ENCODE measurements at places on chromosomes 4 and X.

- DNase-seq = peak; percentile 67
Observed at GRCh38 chrX:153708415-153708814, 15.8 kb downstream of the BCAP31 start.

GRCh38 chr4:71239365-71239764 is 99.5 kb upstream of the SLC4A4 start:
- DNase-seq = peak; percentile 48

DNA sequence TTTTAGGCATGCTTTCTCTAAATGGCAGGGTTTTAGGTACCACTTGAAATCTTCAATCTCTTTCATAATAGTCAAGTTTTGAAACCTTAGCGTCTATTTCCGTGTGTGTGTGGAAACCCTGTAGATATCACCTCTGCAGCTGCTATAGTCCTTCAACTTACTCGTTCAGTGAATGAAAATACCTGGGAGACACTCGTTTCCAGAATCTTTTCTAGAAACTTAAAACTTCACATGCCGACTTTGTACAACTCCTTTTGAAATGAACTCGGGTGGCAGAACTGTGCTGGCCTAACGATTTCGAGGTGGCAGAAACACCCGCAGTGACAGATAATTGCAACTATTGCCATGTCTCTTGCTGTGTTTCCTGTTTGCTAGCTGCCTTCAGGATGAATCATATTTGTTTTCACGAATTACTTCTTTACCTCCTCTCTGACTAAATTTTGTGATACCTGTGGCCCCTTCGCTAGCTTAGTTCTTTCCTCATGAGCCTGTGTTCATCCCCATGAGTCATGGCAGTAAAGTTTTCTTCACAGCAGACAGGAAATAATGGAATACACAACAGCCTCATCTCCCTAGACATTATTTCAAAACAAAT is 104.7 kb upstream of the SMIM10 start:
- DNase-seq = no peak

DNA sequence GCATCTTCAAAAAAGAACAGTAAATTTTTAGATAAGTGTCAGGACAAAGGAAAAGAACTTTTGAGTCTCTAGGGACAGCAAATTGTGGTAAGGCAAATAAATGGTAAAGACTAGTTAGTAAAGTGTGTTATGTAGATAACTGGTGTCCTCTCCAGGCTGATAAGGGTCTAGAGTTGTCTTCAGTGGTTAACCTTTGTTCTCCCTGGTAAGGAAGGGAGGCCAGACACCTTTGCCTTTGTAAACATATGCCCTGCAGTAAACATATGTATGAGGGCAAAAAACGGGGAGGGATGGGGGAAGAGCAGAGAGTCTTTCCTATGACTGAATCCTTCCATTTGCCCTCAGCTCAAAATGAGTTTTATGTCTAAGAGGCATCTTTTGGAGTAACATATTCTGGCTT is 384.6 kb downstream of the HNRNPD start:
- no peak for DNase-seq

GRCh38 chr4:25552580-25553271 is 102.9 kb upstream of the SLC34A2 start:
- DNase-seq = no peak

GRCh38 chr4:11338956-11339782 is 89.5 kb downstream of the HS3ST1 start:
- DNase-seq = no peak

- DNase-seq = no peak
Observed at GRCh38 chrX:130184857-130185256, 13.1 kb downstream of the RAB33A start.

DNA sequence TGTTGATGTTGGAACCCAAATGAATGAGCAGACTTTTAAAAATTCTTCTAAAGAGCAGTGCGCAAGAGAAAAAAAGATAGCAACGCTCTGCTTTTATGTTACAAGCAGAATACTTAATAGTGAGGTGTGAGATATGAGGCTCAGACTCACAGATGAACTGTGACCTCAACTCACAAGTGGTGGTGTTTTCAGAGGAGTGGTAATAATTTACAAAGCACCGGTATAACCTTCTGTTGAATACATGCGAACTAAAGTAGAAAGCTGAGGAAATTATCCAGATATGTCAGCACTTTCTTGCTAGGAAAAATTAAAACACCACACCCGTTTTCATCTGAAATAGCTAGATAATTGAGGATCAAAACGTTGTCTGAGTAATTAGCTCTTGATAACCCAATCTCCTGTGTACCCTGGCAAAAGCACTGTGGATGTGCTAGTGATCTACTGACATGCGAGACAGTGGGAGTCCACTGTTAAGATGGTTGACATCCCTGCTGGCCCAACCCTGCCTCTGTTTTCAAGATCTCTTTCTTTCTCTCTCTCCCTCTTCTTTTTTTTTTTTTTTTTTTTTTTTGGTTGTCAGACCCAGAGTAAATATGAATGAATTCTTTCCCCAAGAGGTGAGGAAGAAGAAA is 6.9 kb upstream of the TLL1 start:
- no peak for DNase-seq

Data from LHCN-M2 (cell line).